Mesendoderm (in vitro differentiated cells): ENCODE measurements at places on chromosomes 6 and 20.

DNA sequence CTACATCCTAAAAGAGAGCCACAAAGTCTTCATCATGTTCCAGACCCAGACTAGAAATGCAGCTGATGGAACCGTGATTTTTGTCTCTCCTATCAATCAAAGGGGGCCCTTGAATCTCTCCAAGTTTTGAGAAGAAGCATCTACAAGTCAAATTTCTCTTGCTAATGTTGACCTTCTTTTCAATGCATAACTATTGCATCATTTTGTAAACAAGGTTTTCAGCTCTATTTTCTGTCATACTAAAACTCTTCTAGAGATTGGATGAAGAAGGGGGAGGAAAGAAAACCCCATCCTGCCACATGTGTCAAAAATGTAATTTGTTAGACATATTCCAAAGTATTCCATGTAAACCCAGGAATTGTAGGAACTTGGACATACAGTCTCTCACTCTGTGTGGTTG lies 169.2 kb downstream of the LMBRD1 start:
- no peaks in the 10 kb centered on the region for H3K36me3 ChIP-seq
- no peak for DNase-seq
- no peak overlapping the region for H3K27ac ChIP-seq
- H3K4me1 ChIP-seq: no peaks in the 10 kb centered on the region
- H3K4me3 ChIP-seq: no peak overlapping the region

DNA sequence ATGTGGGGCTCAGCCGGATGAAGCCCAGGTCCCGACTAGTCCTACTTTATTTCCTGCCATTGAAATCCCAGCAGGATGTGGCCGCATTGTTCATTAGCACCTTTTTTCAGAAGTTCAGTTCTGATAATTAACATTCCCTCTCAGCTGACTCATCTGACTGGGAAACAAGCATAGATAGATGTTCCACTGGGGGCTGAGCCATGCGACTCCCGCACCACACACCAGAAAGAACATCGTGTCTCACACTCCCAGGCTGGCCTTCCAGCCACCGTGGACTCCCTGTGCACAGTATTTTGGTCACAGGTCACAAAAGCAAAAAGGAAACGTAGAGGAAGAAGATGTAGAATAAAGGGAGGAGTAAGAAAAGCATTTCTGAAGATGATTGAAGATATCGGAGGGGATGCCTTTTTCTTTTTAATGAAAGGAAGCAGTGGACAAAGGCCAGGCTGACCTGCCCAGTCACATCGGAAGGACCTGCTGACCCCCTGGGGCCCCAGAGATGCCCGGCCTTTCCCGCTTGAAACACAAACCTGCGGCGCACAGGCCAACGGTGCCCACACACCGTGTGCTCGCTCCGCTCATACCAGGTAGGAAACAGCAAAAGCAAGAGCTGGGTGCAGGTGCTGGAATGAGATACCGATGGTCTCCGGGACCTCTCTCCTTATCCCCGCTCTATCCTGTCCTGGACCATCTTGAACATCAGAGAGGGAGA lies 11.8 kb downstream of the RPS6KA2 start:
- no peak overlapping the region for H3K4me3 ChIP-seq
- peaks cover 7% of the 10 kb centered on the region for H3K4me1 ChIP-seq
- no peaks in the 10 kb centered on the region for H3K27me3 ChIP-seq

GRCh38 chr6:20900389-20901160 lies 366.3 kb downstream of the CDKAL1 start:
- H3K4me3 ChIP-seq: no peak overlapping the region
- H3K4me1 ChIP-seq: no peaks in the 10 kb centered on the region
- no peaks in the 10 kb centered on the region for H3K36me3 ChIP-seq
- no peak overlapping the region for H3K27ac ChIP-seq
- DNase-seq: no peak

DNA sequence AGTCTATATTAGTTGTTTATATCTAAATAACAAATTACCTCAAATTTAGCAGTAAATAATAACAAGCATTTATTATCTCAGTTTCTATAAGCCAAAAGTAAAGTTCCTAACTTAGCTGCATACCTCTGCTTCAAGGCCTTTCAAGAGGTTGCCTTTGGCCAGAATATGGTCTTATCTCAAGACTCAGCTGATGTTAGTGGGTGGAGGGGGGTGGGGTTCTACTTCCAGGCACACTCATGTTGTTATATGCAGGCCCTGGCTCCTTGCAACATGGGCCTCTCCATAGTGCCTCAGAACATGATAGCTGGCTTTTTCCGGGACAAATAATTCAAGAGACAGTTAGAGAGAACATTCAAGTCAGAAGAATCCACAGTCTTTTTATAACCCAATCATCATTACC lies 266.0 kb downstream of the ADGRB3 start:
- H3K27me3 ChIP-seq: no peaks in the 10 kb centered on the region
- H3K36me3 ChIP-seq: no peaks in the 10 kb centered on the region
- no peak overlapping the region for H3K27ac ChIP-seq
- no peak overlapping the region for H3K4me3 ChIP-seq
- no peaks in the 10 kb centered on the region for H3K4me1 ChIP-seq

GRCh38 chr6:168641446-168641845 lies 200.5 kb downstream of the SMOC2 start:
- no peaks in the 10 kb centered on the region for H3K36me3 ChIP-seq
- DNase-seq: peak; percentile 81
- no peaks in the 10 kb centered on the region for H3K27me3 ChIP-seq
- H3K27ac ChIP-seq: no peak overlapping the region

DNA sequence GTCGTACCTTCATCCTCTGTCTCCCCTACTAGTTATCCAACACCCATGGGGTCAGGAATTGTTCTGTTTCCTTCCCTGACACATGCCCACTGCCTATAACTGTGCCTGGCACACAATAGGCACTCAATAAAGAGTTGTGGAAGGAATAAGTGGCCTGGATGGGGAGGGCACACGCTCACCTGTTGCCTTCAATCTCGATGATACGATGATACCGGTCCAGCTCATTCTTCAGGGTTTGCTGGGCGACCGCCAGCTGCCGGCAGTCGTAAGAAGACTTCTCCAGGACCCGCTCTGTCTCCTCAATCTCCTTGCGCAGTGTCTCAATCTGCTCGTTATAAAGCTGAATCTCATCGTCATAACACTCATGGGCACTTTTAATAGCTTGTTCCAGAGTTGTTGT lies 32.5 kb downstream of the BFSP1 start:
- no peak overlapping the region for H3K27ac ChIP-seq
- no peaks in the 10 kb centered on the region for H3K36me3 ChIP-seq
- H3K27me3 ChIP-seq: no peaks in the 10 kb centered on the region

DNA sequence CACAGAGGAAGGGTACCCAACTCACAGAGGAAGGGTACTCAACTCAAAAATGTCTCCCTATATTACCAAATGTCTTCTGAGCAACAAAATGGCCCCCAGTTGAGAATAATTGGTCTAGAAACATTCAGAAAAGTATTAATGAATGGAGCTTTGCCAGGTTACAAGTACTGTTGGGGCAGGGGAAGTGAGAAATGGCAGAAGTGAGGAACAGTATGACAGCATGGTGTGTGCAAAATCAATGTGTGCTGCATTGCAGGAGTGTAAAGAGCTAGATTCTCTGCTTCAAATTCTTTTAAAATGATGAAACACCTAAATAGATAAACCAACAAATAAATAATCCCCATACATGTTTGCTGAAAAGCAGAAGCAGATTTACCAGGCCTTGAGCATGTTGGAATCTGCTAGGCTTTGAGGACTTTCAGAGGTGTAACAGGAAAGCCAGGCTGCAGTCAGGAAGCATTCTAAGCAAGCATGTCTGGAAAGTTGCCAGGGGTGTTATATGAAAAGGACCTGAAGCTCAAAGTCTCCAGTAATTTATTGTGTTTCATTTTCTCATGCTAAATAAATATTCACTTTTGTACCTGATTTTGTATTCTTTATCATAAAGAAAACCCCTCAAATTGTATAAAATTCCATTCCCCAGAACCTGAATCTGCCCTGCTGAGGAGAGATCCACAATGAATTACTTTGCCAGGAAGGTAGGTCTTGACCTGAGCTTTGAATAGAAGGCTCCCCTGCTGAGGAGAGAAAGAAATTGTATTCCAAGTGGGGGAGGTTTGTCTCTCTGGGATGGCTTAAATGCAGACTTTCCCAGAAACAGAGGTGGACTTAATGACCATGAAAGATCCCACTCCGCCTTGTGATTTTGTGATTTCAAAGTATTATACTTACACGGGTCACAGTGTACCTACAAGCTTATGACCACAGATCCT lies 265.0 kb upstream of the MARCKS start:
- H3K4me1 ChIP-seq: no peaks in the 10 kb centered on the region
- peak; percentile 69 for DNase-seq
- no peaks in the 10 kb centered on the region for H3K36me3 ChIP-seq
- no peaks in the 10 kb centered on the region for H3K27me3 ChIP-seq
- peak overlapping the region; percentile 17 for H3K27ac ChIP-seq
- no peak overlapping the region for H3K4me3 ChIP-seq

DNA sequence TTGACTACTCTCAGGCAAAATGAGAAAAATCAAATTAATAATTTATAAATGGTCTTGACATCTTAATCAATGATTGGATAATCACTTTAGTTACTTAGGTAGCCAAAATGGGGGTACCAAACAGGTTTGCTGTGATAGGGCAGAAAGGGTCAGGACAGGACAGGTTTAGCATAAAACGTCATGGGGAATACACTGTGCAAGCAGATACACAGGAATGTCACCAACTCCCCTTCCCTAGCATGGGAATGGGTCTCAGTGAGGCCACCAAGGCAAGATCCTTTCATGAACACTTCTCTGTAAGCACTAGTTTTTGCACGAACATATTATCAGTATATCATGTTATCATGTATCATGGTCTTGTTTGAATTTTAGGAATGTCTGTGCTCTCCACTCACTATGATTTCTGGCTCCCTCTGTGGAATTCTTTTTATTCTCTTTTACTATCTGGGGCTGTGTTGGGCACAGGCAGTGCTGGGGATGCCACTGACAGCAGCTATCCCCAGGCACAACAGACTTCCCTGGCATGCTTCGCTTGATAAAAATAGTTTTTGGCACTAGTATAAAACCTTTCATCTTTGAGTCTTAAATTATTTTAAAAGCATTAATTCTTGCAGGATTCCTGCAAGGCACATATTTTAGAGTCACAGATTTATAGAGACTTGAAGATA lies 18.3 kb downstream of the PTCHD4 start:
- H3K27ac ChIP-seq: no peak overlapping the region
- H3K4me3 ChIP-seq: no peak overlapping the region
- no peak for DNase-seq

- no peak overlapping the region for H3K27ac ChIP-seq
- no peaks in the 10 kb centered on the region for H3K36me3 ChIP-seq
- H3K27me3 ChIP-seq: no peaks in the 10 kb centered on the region
- peaks cover 3% of the 10 kb centered on the region for H3K4me1 ChIP-seq
Observed at GRCh38 chr6:7534192-7534591, 7.3 kb upstream of the DSP start.

DNA sequence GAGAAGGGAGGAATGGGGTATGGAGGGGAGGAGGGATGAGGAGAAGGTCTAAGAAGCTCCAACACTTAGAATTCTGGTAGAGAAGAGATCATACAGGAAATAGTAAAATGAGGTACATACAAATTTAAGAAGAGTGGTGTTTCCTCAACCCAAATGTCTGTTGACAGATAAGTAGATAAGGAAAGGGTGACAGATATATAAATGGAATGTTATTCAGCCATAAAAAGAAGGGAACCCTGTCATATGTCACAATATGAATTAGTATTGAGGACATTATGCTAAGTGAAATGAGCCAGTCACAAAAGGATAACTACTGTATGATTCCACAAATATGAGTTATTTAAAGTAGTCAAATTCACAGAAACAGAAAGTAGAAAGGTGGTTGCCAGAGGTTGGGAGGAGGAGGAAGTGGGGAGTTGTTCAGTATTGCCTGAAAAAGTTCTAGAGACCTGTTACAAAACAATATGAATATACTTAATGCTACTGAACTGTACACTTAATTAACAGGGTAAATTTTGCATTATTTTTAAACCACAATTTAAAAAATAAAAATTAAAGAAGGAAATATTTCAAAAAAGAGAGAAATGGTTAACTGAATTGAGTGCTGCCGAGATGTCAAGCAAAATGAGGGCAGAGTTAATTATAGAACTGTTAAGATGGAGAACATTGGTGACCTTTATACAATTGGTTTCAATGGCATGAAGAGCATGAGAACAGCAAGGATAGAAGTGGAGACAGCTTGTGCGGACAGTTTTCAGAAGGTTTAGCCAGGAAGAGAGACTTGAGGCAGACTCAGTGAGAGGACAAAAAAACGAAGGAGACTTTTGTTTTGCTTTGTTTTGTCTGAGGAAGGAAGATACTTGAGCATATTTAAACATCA lies 47.6 kb upstream of the ADGRF4 start:
- no peaks in the 10 kb centered on the region for H3K36me3 ChIP-seq
- no peaks in the 10 kb centered on the region for H3K27me3 ChIP-seq
- no peak for DNase-seq

DNA sequence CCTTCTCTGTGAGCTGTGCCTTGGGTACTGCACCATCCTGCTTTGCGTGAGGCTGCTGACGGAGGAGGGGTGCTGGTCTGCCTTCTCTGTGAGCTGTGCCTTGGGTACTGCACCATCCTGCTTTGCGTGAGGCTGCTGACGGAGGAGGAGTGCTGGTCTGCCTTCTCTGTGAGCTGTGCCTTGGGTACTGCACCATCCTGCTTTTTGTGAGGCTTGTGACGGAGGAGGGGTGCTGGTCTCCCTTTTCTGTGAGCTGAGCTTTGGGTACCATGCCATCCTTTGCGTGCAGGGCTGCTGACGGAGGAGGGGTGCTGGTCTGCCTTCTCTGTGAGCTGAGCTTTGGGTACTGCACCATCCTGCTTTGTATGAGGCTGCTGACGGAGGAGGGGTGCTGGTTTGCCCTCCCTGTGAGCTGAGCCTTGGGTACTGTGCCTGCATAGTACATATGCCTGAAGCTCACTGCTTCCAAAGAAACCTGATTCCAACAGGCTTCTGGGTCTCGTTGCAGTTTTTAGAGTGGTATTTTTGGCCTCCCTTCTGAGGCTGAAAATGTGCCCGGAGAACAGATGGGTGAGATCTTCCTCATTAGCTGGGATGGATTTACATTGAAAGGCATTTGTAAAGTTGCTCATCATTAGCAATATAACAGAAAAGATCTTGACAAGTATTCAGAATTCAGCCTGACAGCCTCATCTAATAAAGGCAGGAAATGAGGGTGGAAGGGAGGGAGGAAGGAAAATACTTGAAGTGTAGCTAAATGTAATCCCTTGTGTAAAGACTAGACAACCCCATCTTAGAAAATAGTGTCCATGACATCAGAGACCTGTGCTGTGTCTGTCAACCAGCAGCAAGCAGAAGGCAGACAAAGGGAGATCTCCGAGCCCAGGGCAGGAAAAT lies 46.8 kb upstream of the UNC93A start:
- H3K27ac ChIP-seq: peak overlapping the region; percentile 57
- H3K27me3 ChIP-seq: no peaks in the 10 kb centered on the region
- H3K36me3 ChIP-seq: no peaks in the 10 kb centered on the region
- peaks cover 11% of the 10 kb centered on the region for H3K4me1 ChIP-seq
